ENCODE measurements at places on chromosomes 5 and 9.

DNA sequence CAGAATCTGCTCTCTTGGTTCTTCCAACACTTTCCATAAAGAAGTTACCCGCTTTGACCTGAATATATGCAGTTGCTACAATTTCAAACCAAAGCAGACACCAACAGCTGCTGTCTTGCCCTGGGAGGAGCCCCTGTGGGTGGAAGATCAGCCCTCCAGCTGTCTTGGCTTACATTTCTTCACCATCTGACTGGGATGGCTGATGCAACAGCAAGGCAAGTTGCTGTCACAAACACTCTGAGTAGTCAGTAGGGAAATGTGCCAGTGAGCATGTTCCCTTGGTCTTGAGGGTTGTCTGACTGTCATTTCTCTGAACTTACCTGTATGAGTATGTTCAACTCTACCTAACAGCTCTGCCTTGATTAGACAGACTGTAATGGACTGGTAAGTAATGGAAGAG, 152.9 kb downstream of the SGCD start:
- ATAC-seq = no peak

GRCh38 chr9:115146581-115147021, 28.6 kb upstream of the TNC start:
- ATAC-seq = no peak

GRCh38 chr5:149938279-149938678, 6.3 kb downstream of the PDE6A start:
- no peak for ATAC-seq

GRCh38 chr9:130107234-130107861, 53.6 kb downstream of the GPR107 start:
- peak; percentile 89 for ATAC-seq

- ATAC-seq = no peak
Measured at GRCh38 chr5:68803881-68804319, 289.9 kb upstream of the SLC30A5 start.

DNA sequence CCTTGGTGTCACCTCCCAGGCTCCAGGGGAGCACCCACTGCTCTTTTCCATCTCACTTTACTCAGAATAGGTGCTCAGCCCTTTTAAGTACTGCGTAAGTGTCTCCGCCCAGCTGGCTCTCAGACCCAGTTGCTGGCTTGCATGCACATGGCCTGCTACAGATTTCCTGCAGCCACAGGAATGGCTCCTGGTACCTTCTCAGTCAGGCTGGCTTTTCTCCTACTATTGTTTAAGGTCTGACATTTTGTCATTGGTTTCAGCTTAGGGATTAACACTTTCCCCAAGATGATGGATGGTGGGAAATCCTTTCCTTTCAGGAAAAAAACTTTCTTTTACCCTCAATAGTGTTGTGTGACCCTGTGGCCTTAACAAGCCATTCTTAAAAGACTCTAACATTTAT, 1652.3 kb upstream of the WWC1 start:
- ATAC-seq = peak; percentile 34

GRCh38 chr5:168472329-168472728, 13.9 kb upstream of the RARS1 start:
- no peak for ATAC-seq

DNA sequence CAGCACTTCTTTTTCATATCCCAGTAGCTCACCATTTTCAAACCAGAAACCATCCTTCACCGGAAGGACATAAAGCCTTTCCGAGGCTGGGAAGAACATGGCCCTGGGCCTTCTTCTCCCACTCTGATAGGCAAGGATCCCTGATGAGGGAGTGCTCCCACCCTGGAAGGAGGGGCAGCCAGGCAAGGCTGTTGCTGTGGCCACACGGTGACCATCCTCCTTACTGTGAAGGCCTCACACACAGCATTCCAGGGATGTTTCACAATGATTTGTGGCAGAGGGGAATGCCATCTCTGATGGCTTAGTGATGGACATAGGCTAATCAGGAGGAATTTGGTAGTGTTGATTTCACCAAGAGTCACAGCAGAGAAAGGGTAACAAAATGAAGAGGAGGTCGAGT, 130.7 kb downstream of the ADAMTS12 start:
- no peak for ATAC-seq

DNA sequence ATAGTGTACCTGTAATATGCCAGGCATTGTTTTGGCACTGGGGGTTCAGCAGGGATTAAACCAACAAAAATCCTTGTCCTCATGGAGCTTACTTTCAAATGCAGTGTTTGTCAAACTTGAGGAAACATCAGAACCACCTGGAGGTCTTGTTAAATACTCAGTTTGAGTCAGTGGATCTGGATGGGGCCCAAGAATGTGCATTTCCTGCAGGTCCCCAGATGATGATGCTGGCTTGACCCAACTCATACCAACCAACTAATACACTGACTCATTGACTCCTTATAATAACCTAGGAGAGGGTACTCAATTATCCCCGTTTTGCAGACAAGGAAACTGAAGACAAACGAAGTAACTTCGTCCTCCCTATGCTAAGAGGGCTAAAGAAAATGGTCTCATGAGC, 11.3 kb downstream of the WWC1 start:
- no peak for ATAC-seq

GRCh38 chr9:133973111-133973790, 18.9 kb downstream of the VAV2 start:
- ATAC-seq = peak; percentile 51

DNA sequence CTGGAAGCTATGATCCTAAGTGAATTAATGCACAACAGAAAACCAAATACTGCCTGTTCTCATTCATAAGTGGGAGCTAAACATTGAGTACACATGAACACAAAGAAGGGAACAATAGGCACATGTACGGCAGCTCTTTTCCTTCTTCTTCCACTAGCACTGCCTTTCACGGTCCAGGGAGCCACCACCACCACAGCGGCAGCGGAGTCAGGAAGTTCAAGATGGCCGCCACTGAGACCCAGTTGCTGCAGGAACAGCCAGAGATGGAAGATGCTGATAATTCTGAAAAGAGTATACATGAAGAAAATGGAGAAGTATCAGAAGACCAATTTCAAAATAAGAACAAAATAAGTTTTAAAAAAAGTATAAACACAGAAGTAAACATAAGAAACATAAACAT, 39.5 kb upstream of the TNFSF15 start:
- ATAC-seq = no peak

DNA sequence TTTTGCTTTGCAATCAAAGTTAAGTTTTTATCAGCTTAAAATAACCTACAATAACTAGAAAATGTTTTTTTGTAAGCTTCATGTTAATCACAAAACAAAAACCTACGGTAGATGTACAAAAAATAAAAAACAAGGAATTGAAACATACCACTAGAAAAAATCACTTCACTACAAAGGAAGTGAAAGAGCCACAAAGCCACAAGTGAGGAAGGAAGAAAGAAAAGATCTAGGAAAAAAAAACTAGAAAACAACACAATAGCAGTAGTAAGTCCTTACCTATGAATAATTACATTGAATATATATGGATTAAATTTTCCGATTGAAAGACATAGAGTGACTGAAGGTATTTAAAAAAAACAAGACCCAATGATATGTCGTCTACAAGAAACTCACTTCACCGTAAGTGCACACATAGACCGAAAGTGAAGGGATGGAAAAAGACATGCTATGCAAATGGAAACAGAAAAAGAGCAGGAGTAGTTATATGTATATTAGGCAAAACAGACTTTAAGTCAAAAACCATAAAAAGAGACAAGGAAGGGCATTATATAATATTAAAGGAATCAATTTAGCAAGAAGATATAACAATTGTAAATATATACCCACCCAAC, 13.4 kb upstream of the ZDHHC21 start:
- ATAC-seq = peak; percentile 51

DNA sequence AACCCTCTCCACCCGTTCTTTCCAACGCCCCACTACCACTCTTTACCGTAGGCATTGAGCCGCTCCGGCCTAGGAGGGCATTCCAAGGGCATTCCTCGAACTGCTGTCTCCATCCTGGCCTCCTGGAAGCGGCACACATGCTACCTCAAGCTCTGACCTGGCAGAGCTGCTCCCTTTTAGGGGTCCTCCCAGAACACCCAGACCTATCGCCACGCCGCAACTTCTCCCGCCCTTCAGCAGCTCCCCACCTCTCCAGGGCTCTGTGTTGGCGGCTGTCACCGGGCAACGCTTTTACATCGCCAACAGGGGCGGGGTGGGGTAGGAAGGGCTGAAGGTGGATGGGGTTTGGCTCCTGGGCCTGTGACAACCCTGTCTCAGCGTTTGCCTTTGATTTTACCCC, 4.6 kb upstream of the MYORG start:
- no peak for ATAC-seq

DNA sequence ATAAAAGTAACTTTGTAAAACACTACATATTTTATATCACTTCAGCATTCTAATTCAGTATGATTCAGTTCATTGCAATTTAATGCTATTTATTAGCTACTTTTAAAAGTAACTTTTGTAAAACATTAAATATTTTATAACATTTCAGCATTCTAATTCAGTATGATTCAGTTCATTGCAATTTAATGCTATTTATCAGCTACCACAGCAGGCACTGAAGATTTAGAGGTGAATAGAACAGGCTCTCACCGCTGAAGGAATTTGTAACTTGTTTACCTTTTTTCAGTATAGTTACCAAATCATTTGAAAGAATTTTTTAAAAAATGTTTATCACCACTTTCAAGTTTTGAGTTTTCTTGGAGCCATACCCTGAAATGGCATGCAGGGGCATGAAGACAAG, 266.4 kb upstream of the DAB2 start:
- no peak for ATAC-seq

GRCh38 chr9:69579760-69580581, 92.2 kb downstream of the APBA1 start:
- no peak for ATAC-seq

GRCh38 chr5:76528547-76529331, 94.5 kb downstream of the F2RL2 start:
- no peak for ATAC-seq

DNA sequence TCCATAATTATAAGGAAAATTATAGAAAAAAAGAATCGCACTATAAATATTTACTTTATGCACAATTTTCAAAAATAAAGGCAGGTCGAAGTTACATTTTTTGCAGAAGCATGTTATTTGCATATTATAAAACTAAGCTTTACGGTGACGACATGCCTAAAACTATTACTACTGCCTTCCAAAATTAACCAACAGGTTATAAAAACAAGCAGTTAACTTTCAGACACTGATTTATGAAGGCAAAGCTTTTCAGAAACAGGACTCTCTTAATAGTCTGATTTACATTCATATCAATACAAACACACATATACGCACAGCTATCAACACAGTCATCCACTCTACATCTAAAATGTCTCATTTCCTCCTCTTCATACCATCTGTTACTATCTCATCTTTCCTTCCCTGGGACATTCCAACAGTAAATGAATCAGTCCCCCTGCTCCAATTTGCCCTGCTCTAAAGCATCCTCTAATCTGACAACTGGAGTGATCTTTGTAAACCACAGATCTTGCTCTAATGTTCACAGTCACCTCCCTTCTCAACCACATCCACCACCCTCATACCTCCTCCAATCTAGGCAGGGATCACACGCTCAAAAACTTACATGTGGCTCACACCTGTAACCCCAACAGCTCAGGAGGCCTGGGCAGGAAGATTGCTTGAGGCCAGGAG, 21.6 kb downstream of the FBXW11 start:
- ATAC-seq = peak; percentile 58

DNA sequence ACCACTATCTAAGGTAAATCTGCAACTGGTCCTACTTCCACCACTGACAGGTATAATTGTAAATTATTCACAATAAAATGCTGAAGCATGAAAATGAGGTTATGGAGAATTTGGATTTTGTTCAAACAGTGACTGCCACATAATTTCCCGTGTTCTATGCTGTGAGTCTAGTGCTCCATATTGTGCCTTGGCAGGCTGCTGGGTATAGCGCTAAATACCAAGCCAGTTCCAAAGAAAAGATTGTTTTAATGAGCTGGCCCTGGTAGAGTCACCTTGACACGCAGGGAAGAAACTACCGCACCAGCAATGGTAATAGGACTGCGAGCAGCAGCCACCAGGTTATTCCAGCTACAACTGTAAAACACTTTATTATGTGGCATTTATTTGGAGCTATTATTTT, 30.4 kb downstream of the PSMB7 start:
- ATAC-seq = no peak
